ENCODE measurements at places on chromosomes 2 and 18.

- DNase-seq: peak; percentile 71
These were observed 34.9 kb downstream of the SCTR start for GRCh38 chr2:119489232-119489952.

DNA sequence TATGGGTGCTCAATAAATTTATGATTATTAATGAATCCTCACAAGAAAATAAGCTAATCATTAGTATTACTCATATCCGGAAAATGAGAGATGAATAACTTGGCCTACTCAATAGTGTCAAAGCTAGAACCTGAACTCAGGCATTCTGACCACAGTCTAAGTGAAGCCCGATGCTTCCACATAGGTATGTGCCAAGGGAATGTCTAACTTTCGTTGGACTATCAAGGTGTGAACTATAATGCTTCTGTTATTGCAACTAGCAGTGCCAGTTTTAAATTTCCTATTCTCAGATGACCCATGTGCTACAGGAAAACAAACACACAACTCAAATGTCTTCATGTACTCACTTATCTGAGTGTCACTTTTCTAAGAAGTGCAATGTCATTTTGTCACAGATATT lies 1.8 kb downstream of the BARD1 start:
- DNase-seq: no peak

DNA sequence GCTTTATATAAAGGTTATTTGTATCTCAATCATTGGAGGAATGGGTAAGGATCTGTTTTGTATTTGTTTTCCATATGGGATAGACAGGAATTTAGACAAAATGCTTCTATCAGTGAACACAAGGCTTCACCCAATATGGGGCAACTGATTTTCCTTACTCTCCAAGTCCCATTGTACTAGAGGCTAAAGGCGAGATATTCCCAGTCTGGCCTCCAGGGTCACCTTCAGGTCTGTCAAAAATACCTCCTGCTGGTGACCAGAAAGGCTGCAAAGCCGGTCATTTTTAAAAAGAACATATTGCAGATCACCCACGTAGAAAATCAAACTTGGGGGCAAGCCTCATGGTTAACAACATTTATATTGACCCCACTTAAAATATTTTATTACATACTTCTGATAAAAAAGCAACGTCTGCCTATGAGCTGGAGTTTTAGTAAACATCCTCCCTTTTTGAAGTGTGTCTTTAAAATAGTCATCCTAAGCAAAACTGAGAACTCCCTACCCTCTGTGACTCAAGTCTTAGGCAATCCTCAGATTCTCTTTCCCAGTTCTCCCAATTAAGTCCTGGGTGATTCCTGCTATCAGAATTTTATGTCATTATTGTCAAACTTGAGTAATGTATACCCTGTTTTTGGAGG lies 276.6 kb downstream of the MREG start:
- DNase-seq: no peak

DNA sequence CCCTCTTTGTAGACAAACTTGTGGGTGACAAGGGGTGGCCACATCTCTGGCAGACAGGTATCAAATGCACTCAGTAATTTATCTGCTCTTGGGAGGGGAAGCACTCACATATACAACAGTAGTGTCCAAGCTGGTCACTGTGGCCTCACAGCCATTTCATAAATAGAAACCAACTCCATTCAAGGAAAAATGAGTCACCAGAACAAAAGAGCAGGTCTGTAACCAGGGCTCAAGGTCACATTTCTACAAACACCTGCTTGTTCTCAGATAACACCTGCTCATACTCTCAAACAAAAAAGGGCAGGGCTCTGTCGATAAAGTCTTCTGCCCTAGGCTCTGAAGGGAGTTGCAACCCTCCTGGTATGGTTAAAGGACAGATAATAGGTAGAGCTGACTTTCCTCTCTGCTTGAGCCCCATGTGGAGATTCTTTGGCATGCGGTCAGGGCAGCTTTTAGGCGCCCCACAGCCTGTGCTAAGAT lies 459.0 kb downstream of the BCL11A start:
- DNase-seq: peak; percentile 39

DNA sequence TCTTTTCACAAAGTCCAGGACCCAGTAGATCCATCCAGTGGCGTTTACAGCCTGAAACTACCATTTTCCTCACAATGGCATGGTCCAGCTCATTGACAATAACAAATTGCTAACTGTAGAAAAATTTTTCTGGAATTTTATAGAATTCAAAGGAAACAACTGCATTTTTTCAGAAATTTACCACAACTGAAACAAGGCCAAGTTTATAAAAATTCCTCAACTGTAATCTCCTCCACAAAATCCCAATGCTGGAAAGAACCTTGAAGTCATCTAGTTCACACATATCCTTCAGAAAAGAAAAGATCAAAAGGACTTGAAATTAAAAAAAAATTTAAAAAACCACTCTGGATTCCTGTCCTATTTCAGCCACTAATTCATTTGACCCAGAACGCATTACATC lies 226.0 kb upstream of the CTAGE1 start:
- DNase-seq: no peak

DNA sequence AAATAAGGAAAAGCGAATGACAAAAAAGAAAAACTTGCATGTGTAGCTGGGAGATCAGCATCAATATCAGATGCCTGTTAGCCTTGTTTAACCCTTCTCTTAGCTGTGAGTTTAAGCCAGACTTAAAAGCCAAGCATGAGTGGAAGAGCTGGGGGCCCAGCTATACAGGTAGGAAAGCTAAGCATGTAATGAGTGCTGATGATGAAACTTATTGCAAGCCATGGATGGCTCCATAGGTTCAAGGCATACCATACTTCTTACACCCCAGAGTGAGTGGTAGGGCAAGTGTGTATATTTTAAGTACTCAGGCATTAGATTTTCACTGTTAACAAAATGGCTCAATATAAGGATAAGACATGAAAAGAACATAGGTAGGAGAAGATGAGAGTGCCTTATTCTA lies 28.0 kb downstream of the RBBP8 start:
- no peak for DNase-seq

DNA sequence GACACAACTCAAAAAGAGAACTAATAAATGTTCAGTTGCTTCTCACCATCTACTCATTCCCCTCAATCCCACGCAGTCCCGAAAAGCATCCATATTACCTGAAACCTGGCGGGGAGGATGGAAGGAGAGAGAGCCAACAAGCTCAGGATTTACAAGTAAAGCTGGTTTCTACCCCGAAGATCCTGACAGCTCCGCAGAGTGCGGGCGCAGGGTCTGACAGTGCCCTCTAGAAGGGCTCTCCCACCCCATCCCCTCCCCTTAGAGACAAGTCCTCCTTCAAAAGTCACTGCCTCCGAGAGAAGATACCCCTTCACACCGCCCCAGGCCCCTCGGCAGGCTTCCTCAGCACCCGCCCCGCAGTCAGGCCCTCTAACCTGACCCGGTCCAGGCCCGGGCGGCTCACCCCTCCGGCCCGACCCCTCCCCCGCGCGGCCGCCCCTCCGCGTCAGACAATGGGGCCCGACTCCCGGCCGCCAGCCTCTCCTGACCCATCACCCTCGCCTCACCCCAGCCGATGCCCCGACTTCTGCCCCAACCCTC lies 550 bp downstream of the RAB1A start:
- DNase-seq: peak; percentile 71

GRCh38 chr2:22596306-22596705 lies 788.7 kb upstream of the KLHL29 start:
- no peak for DNase-seq

- DNase-seq: no peak
These were observed 56.2 kb upstream of the ATP8B1 start for GRCh38 chr18:57859314-57859713.

- DNase-seq: no peak
These were observed 74.6 kb downstream of the DHRS9 start for GRCh38 chr2:169143998-169144397.

GRCh38 chr2:227407591-227408151 lies 19.9 kb upstream of the SCYGR1 start:
- peak; percentile 21 for DNase-seq

- DNase-seq: peak; percentile 18
These were observed 127.3 kb downstream of the HDAC4 start for GRCh38 chr2:239273280-239274234.

DNA sequence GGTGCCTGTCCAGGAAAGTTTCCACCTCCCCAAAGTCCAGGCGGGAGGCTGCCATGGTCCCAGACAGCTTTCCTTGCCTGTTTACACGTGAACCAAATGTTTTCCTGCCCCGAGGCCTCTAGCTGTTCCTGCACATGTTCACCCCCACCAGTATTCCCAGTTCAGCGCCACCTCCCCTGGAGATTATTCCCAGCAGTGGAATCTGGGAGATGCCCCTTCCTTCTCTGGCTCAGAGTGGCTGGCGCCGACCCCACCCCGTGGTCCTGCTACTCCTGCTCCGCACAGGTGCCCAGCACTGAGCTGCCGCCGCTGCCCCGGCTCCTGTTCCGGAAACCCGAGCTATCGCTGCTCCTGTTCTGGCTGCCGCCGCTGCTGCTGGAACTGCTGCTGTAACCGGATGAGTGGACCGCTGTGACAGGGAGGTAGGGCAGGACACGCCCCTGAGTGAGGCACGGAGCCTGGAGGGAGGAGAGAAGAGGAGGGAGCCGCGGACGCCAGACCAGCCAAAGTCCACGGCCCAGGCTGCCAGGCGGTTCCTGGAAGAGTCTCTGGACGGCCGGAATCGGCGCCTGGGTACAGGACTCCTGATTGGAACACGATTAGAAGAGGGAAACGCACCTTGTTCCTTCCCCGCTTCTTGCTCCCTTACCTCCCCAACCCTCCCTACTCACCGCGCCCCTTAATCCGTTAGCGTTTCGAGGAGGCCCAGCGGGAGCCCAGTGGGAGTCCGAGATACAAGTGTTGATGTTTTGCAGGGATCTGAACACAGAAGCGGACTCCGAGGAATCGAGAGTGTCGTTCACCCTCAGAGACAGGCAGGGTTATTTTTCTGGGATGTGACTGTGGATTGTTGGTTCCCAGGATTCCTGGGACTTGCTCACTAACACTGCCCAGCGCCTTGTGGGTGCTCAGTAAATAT lies at the start of gene PDE11A:
TSS of gene PDE11A (minus strand) at position 395 of the 919 bp plus-strand sequence. CDS start at position 55, 340 bp downstream.
- DNase-seq: peak; percentile 95

DNA sequence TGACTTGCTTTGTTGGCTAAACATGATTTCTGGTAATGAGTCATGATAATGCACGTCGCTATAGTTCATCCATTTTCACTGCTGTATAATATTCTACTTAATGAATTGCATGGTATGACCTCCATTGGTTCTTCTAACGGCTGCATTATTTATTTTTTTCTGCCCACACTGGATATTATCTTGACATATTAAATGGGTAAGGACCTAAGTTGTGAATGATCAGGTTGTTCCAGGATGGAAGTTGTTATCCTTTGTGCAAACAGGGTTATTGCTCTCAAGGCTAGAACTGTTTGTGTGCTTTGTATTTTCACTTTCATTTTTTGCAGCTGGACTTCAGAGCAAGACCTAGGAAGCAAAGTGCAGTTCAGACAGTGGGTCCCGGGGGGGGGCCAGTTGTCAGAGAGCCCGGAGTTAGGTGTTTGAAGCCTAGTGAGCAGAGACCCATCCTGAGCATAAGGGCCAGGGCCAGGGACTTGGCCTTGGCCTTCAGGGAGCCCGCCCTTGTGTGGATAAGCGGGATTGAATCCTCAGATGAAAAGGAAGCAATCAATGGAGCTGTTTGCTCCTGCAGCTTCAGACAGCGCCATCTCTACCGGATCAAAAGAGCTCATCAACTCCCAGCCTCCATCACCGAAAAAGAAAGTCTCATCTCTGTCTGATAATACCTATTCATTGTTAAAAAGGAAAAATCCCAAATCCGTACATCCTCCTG lies 48.2 kb downstream of the AGAP1 start:
- DNase-seq: peak; percentile 70

DNA sequence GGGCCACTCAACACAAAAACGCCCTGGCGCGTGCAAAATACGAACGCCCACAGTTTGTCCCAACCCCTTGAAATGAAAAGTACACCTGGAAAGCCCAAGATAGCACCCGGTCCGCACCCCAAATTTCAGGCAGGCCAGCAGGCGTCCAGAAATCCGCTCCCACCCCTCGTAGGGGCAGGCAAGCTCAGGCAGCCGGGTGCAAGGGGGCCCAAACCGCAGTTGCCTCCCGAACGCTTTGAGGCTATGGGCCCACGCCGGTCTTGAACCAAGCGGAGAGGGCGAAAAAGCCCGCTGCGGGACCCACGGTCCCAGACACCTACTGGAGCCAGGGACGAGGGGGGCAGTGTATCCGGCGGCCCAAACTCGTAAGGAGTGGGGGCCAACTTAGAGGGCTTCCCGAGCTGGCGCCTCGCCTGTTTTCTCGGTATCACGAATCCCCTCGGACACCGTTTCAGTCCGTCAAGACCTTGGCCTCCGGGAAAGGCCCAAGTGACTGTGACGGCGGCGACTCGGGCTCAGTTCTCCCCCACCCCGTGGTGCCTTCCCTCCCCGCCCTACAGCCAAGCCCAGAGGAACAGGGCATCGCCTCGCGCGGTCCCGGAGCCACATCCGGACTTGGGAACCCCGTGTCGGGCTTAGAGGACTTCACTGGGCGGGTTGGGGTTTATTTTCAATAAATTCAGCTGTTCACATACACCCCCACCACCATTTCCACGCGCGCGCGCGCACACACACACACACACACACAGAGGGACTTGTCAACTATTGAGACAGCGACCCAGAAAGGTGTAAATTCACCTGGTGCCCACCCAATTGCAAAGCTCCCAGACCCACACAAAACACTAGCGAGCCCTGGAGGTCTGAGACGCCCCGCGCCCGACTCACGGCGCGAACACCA lies 6.2 kb upstream of the SATB2 start:
- DNase-seq: no peak

DNA sequence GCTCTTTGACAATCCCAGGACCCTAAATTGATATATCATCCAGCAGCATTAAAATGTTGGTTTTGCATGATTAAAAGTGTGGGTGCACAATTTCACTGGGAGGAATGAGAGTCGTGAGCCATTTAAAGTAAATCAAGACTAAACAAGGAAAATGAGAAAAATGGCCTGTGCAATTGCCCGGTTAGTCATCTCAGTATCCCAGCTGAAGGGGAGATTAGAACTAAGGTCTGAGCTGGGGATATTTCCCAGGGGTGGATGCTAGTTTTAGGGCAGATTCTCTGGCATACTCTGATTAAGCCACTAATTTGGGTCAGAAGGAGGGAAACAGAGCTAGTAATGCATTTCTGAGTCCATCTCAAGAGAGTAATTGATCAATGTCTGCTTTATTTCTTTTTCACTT lies 177.2 kb downstream of the EN1 start:
- DNase-seq: no peak

DNA sequence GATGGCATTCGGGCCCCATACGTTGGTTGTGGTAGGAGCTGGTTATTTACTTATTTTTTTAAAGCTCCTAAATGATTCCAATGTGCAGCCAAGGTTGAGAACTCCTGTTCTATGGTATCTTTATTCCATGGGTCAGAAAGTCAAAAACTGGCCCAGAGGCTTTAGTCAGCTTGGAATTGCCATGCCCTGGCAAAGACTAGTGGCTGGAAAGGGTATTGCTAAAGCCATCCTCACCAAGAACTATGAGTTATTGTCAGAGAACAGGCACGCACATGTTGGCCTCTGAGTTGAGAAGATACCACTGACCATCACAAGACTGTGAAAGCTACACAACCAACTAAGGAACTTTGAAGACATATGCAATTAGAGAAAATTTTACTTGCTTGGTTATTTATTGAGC lies 47.9 kb upstream of the ACMSD start:
- no peak for DNase-seq
